ENCODE measurements at places on chromosomes 3 and 15.

GRCh38 chr3:58369876-58370275 lies 37.2 kb downstream of the PXK start:
- no peak for DNase-seq

DNA sequence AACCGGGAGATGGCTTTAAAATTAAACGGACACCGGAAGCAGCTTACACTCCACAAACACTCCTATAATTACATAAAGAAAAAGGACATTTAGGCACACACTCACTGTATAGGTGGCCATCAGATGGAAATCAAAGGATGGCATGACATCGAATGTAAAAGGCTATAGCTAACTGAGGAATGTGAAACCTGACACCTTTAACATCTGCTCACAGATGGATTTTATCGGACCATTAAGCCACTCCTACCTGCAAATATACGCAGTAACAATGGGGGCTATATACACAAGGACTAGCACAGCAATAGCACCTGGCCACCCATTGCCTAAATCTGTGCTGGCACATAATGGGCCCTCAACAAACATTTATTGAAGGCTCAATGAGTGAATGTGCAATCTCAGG lies 14.5 kb upstream of the RBSN start:
- DNase-seq: no peak

DNA sequence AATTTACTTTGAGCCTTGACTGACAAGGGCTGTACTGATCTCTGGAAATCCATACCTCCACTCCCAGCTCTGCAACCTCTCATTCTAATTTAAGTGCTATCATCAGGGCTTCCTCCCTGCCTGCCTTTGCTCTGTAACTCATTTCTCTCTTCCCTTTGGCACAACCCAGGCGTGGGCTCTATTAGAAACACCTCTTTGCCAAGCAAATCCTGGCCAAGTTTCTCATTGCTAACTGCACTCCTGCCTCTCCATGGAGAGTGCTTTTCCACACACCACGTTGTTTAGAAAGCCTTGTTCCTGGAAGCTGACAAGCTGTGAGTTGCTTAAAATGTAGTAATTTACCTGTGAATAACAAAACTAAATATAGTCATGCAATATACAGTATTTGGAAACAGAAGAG lies 20.1 kb upstream of the FSTL1 start:
- DNase-seq: no peak

GRCh38 chr3:4506559-4507023 lies 13.4 kb downstream of the ITPR1 start:
- no peak for DNase-seq

GRCh38 chr15:64582202-64582601 lies 121.8 kb downstream of the ZNF609 start:
- no peak for DNase-seq

- no peak for DNase-seq
Observed at GRCh38 chr3:180420016-180420415, 181.9 kb upstream of the TTC14 start.

- no peak for DNase-seq
Observed at GRCh38 chr3:62874711-62875557, at the start of gene CADPS. TSS of gene CADPS (minus strand) at chr3:62875416. CDS start at chr3:62875029, 387 bp downstream.

- peak; percentile 40 for DNase-seq
Observed at GRCh38 chr3:100245927-100246326, 14.9 kb upstream of the TBC1D23 start.

GRCh38 chr3:143291836-143292447 lies 172.4 kb downstream of the CHST2 start:
- DNase-seq: no peak

DNA sequence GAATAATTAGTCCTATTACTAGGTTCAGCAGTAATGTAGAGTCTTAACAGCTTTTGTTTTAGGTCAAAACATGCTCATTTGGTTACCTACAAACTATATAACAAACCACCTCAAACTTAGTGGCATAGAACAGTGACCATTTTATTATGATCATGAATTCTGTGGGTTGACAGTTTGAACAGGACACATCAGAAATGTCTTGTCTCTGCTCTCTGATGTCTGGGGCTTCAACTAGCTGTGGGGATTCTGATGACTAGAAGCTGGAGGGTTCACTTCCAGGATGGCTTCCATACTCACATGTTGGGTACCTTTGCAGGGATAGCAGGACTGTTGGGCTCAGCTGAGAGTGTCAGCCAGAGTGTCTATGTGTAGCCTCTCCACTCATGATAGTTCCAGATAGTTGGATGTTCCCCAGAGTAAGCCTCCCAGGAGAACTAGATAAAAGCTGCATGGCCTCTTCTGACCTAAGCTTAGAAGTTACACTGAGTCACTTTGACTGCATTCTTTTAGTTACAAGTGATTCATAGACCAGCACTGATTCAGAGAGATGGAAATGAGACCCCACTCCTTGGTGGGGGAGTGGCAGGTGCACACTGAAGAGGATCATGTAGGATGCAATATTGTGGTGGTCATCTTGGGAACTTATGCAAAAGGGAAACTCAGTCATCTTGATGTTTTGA lies 32.6 kb downstream of the PLCL2 start:
- peak; percentile 26 for DNase-seq

DNA sequence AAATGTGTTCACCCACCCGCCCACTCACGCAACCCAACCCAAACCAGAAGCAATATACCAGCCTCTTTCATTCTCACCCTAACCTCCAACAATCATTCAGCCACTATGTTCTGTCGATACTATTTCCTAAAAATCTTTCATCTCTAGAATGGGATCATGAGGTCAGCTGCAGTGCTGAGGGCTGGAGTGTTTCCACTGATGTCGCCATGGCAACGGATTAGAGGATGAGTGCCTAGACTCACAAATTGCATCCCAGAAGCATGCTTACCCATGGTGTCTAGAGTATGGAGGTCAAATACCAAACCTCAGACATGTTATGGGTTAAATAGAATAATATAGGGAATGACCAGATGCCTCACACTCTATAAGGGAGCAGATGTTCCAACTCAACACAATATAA lies 138.5 kb downstream of the GABRB3 start:
- DNase-seq: no peak

GRCh38 chr3:30810625-30811024 lies 83.8 kb downstream of the GADL1 start:
- DNase-seq: no peak

- no peak for DNase-seq
Observed at GRCh38 chr15:45449916-45450867, 71.8 kb upstream of the GATM start.
